WERI-Rb-1 (cell line): ENCODE measurements at places on chromosomes 6 and 20.
A peak's percentile ranks its signal among the peaks of the same experiment; 100 is the strongest.

DNA sequence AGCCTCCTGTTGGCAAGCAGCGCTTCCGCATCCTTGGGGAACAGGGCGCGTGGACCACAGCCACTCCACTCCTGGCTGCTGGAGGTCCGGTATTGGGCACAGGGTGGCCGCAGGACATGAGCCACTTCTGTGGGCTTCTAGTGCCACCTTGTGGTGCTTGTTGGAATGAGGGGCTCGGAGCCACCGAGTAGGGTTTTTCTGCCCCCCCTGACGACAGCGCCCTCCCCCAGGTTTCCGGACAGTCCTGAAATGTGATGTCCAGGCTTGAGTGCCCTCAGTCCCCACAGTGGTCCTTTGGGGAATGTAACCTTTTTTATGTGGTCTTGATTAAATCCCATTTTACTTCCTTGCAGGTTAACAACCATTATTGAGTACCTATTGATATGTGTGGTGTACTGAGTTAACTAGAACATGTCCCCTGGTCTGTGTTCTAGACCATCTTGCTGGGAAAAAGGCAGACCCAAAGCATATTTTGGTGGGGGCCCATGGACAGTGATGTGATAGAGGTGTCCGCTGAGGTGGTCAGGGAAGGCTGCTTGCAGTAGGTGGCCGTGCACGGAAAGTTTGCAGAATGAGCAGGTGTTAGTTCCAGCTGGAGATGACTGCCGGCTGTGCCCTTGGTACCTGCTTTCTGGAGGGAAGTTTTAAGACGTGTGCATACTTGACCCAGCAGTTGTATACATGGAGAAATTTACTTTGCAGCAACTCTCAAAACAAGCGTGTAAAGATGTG lies 70.0 kb downstream of the PTPN1 start:
- DNase-seq = peak; percentile 75

DNA sequence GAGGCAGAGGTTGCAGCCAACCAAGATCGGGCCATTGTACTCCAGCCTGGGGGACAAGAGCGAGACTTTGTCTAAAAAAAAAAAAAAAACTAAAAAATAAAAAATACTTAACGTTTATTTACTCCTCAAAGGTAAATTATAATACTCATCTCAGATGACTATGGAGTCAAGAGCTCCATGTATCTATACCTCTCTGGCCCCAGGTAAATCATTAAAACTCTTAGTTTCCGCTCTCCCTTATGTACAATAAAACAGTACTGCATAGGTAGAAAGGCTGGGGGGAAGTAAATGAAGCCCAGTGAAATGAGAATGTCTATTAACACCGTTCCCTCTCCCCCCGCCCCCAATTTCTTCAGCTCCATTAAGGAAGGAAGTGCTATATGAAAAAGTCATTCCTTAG lies 1.2 kb downstream of the SRSF12 start:
- DNase-seq = no peak

- DNase-seq = no peak
These were observed 485.6 kb upstream of the SULF2 start for GRCh38 chr20:48270885-48271284.

- no peak for DNase-seq
These were observed 442.2 kb upstream of the MAN1A1 start for GRCh38 chr6:119791736-119792135.

DNA sequence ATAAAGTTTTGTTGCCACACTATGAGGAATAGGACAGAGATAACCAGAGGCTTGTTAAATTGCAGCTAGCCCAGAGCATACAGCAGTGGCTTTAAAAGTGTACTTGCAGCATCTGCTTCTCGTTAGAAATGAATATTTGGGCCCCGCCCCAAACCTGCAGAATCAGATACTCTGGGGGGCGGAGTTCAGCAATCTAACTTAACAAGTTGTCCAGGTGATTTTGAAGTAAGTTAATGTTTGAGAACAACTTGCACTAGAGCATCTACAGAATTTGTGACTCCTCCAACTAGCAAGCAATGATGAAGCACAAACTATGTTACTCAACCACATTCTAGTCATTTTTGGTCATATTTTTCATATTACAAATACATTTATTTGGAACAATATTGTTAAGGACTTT lies 10.6 kb upstream of the SUPT3H start:
- DNase-seq = no peak

DNA sequence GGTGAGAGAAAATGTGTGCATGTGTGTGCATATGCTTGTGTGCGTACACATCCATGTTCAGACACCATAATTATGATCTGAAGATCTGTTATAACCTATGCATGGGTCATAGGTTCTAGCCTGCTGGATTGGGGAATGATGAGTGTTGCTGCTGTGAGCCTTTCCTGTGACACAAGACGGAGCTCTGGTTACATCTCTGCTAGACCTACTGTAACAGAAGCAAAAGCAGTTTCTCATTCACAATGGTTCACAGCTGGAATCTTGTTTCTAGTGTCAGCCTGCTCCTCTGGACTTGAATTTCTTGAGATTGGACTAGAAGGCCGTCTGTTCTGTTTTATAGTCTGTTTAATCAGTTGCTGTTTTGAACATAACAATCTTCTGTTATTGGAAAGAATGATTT lies 40.1 kb downstream of the DEFB114 start:
- DNase-seq = no peak

DNA sequence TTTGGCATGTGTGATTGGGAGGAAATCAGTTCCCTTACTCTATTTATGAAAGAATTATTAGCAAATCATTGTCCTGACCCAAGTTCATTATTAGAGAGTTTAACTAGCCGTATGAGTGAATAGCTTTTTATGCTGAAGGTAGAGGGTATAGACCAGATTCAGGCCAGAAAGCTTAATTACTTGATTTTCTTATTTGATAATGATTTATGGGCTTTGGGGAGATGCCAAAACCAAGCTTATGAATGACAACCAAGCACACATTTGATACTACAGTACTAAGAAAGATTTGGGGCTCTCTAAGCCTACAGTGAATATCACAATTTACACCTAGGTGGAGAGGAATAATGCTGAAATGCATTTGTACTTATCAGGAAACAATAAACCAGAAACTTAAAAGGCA lies 193.2 kb downstream of the ARHGAP18 start:
- no peak for DNase-seq

- peak; percentile 32 for DNase-seq
These were observed 27.1 kb downstream of the ULBP1 start for GRCh38 chr6:149990661-149991471.

DNA sequence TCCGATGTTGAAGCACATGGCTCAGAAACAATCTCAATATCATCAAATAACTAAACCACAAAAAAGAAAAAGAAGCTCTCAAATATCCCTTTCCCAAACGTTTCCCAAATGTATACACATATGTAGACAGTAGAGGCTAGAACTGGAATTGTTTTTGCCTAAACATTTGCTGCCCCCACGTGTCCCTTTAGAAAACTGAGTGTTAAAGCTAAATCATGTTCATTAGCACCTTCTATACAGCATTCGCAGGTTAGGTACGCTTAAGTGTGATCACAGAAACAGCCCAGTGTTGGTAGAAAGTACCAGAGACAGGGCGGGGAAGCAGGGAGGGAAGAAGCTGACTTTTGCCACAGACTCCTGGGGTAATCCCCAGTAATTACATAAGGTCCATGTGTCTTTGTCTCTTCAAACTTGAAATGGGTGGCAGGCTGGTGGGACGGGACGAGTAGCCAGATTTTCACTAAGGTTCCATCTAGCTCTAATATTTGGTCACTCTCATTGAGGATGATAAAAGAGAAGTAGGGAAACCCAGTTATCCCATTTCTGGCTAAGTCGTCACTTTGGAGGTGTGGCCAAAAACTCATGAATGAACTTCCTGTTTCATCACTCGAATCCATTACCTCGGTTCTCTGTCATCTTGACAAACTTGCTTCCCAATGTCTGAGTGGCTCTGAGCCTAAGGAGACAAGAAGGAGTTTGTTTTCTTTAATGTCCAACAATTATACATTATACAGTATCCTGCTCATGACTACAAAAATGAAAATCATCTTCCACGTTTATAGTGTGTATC lies 15.0 kb upstream of the TFAP2A start:
- DNase-seq = peak; percentile 63

- DNase-seq = no peak
These were observed 347.1 kb downstream of the UTRN start for GRCh38 chr6:144632266-144632665.

DNA sequence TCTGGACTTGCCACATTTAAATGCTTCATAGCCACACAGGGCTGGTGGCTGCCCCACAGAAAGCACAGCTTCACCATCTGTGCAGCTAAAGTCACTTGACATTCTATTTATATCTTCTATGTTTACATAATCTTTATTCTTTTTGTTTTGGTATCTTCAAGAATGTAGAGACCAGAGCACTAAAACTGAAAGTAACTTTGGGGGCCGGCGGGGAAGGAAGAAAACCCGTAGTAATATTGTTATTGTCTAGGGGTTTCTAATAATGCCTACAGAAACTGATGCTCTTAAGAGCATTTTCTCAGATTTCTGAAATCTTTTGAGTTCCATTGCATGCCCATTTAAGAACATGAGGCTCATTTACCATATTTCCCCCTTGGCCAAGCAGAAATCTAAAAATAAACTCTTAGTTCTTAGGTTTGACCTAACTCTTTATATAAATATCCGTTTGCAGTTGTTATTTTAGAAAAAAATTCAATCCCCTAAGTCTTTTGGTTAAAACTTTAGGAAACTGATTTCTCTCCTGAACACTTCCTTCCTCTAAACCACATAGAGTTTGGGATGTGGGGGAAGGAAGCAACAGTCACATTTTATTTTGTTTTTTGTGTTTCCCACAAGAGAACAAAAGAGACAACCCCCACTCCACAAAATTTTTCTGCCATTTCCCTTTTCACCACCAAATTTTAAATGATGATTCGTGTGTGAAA lies 207.6 kb downstream of the OGFRL1 start:
- DNase-seq = no peak

- DNase-seq = no peak
These were observed 26.3 kb upstream of the EPM2A start for GRCh38 chr6:145761584-145761983.

DNA sequence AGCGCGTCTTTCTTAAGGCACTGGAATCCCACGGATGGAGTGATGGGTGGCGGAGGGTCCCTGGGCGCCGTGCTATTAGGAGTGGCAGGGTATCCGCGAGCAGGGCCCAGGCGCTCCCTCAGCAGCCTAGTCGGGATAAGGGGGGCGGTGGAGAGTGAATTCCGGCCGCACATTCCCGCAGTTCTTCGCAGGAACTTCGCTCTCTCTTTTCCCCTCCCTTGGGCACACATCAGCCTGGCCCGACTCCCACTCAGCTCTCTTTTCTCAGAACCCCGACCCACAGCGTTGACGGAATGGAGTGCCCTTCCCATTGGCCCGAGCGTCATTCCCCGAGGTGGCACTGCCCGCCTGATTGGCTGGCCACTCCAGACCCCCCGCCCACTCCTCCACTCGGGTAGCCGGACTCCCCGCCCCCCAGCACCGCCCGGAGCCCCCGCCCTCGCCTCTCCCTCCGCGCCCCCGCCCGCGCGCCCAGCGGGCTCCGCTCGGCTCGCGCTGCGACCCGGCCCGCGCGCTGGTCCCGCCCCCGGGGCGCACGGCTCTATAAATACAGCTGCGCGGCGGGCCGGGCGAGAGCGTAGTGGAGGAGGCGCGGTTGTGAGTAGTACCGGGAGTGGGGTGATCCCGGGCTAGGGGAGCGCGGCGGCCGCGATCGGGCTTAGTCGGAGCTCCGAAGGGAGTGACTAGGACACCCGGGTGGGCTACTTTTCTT lies at the start of gene ID4:
ID4 (plus strand) TSS at position 572 of the 712 bp plus-strand sequence. CDS start 385 bp downstream, outside the sequence.
- DNase-seq = peak; percentile 93

DNA sequence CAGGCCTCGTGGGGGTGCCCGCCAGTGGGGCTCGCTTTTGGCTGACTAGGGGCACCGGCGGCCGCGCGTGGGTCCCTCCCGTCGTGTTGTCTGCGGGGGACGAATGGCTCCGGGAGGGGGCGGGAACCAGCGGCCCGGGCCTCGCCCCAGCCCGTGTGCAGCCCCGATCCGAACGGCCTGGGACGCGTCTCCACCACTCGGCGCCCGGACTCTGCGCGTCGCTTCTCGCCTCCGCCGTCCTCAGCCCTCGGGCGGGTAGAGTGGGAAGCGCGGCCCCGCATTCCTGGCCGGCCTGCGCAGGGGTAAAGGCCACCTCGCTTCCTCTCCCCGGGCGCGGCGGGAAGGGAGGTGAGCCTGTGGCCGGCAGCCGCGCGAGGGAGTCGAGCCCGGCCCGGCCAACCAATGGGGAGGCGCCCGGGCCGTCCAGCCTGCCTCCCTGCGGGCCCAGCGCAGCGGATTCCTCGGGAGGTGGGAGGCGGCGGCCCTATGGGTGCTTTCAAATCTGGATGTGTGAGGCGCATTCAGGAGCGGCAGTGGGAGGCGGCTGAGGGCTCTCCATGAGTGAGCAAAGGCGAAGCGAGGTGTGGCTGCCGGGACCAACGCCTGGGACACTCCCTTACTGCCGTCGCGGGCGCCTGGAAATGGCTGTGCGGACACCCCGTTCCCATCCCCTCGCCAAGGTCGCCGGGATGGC lies 1.1 kb upstream of the ZBTB46 start:
- no peak for DNase-seq

DNA sequence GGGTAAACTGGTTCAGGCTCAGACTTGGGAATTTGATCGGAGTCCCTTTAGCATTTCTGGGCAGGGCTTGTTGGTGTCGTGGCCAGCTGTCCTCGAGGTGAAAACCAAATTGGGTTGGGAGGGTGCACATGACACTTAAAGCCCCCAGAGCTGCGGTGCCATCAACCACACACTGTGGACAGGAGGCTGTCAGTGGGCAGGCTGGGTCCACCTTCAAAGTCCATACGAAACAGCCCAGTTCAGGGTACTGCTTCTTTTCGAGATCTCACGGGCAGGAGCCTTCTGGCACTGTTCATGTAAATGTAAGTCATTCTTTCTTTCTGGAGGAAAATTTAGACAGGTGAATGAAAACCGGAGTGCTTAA lies 7.0 kb downstream of the SYNJ2 start:
- DNase-seq = no peak

DNA sequence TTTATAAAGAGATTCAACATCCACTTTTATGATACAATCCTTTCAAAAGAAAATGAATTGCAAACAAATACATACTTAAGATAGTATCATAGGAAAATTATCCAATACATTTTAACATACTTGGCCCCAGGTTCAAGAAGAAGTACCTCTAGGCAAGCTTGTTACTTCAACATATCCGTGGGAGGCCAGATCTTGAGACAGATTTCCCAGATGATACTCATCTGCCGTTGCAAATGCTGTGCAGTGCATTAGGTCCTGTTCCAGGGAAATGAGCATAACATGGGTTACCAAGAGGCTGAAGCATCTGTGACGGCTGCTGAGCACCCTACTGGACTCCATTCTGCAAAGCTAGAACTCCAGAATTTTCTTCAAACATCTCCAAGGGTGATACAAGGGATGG lies 15.6 kb downstream of the RMND1 start:
- DNase-seq = no peak
